Foreskin keratinocyte (primary cell): ENCODE measurements at places on chromosomes 12 and 14.

DNA sequence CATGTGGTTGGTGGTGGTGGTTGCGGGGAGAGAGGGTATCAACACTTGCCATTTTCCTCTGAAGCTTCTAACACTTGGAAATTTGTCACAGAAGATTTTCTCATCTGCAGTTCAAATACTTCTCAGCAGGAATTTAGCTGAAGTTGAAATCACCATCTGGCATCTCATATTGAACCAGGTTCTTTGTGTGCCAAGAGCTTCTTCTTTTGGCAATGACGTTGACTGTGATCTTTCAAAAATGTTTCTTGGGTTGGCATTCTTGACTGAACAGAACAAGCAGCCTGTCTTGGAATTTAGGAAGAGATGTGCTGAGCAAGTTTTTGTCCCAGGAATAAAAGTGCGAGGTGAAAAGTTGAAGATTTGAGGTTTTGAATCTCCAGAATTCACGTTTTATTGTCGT, 8.7 kb upstream of the NIN start:
- no peak for DNase-seq

DNA sequence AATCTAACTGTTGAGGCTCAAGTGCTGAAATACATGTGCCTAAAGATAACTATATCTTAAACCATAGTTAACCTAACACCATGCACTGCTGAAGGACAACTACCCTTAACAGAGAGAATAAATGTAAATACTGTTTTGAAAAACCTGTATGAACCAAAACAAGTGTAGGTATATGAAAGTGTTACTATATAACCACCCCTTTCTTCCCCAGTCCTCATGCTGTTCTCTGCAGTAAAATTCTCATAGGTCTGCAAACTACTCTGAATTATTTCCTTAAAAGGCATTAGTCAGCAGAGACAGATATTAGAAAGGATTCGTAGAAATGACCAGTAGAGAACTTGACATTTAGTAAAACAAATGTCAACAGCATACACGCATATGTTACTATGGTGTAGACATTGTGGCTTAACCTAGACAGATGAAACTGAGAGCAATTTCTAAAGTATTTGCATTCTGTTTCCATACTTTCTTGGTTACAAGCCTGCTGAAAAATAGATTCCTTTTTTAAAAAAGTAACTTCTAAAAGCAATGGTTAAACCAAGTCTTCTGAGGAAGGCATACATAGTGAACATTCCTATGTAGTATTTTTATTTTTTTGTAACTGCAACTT, 13.9 kb downstream of the CSRP2 start:
- DNase-seq: no peak

DNA sequence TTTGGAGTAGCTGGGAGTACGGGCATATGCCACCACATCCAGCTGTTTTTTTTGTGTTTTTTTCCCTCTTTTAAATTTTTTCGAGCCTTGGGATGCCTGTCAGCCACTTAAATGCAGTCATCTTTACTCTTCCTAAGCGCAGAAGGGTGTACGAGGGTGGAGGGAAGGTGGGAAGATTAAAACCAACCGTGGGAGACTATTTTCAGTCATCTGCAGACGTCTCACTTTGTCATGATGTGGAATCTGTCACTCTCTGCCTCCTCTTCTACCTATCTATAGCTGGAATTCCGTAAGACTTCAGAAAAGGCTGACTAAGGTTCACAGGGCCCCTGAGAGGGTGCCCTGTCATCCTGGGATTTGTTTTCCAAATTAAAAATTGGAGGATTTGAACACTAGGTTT, 105.3 kb downstream of the SAMD4A start:
- no peak for DNase-seq

DNA sequence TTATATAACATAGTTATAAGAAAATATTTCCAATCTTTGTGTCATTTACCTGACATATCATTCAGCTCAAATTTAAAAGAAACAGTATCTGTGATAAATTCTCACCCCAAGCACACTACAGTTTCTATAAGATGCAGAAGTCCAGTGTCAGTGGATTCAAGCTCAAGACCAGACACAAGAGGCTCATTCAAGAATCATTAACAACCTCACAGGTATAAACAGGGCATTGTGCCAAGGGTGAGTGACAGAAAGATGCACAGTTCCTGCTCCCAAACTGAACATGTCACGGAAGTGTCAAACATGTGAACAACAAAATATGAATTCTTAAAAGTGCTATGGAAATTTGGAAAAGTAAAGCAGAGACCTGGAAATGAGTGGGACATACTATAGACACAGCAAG, 12.8 kb downstream of the ATP2B1 start:
- no peak for DNase-seq

DNA sequence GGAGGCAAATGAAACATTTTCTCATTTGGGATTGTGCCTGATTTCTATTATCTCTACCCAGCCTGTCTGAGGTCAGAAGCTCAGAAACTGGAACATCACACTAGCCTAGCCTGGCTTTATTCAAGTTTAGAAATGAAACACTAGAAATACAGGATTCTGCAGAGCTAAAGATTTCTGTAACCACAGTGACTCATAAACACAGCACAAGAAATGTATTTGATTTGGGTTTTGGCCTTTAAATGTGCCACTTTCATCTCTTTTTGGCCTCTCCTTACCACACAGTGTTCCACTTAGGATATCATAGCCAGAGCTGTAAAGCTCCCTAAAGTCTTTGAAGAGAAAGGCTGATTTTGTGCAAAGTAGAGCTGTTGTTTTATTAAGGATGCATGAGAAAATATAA, 307.5 kb downstream of the EMP1 start:
- no peak for DNase-seq

GRCh38 chr12:6745741-6746525, 7.0 kb downstream of the MLF2 start:
- peak; percentile 50 for DNase-seq

GRCh38 chr12:58765653-58766512, 154.4 kb downstream of the LRIG3 start:
- no peak for DNase-seq

- DNase-seq: no peak
Measured at GRCh38 chr12:104656383-104656782, 199.6 kb downstream of the CHST11 start.

DNA sequence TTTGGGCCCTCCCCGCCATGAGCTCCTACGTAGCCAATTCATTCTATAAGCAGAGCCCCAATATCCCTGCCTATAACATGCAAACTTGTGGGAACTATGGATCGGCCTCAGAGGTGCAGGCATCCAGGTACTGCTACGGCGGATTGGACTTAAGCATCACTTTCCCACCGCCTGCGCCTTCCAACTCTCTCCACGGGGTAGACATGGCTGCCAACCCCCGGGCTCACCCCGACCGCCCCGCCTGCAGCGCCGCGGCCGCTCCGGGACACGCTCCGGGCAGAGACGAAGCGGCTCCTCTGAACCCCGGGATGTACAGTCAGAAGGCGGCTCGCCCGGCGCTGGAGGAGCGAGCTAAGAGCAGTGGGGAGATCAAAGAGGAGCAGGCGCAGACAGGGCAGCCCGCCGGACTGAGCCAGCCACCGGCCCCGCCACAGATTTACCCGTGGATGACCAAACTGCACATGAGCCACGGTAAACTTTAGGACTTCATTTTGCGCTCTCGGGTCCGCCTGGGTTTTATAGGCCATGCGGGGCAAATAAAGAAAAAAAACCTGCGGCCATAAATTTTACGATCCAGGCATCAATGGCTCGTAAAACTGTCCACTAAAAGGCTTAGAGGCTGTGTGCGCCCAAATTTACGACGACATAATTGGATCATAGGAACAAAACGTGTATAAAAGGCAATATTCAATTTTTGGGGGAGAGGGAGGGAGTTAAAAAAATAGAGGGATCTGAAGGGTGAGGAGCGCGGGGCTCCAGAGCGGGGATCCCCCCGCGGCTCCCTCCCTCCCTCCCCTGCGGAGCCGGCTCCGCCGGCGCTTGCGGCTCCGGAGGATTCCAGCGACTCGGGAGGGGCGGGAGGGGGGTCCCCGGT, 493 bp downstream of the HOXC5 start:
- peak; percentile 52 for DNase-seq

DNA sequence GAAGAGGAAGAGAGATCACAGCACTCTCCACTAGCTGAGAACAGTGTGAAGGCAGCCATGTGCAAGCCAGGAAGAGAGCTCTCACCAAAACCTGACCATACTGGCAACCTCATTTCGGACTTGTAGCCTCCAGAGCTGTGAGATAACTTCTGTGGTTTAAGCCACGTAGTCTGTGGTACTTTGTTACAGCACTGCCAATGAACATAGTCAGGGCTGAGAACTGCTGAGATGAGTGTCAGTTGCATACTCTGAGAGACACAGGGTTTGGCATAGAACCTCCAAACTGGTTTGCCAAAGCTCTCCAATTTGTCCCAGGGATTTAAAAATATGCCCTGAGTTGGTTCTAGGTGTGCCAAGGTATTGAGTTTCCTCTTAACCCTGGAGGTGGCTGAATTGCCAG, 218.6 kb downstream of the ATP23 start:
- no peak for DNase-seq

DNA sequence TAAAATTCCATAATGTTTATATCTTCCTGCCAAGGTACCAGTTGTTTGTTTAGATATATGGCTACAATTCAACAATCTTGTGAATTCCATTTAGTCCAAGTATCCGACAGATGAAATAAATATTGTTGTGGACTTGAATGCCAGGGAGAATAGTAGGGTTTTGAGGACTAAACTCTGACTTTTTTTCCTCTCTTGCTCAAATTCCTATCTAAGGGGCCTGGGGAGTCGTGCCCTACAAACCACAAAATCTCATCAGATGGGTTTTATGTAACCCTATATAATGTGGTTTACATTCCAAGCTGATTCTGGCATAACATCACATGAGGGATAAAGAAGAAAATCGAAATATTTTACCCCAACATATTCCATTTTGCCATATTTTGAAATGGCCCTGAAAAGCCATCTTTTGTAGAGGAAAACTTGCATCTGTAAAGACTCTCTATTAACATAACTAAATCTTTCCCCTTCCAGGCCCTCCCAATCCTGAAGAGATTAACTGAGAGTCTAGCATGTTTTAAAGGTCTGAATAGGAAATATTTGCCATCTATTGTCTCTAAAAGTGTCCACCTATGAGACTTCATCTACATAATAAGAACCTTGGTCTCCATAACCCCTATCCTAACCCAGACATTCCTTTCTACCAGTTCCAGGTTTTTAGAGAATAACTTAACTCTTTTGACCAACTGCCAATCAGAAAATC, 184.7 kb upstream of the KITLG start:
- no peak for DNase-seq

DNA sequence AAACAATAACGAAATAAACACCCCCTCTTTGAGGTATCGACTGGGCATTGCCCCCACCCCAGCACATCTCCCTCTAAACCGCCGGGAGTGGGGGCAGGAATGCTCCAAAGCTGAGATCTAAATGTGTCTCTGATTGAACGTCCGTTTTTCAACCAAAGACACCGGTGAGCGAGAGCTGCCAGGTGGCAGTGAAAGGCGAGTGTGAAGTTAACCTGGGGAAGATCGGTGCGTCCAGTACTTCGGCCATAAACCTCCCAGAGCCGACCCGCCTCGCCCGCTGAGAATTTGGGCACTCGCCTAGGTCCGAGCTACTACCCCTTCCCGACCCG, 625 bp downstream of the ANGEL1 start:
- DNase-seq: no peak

DNA sequence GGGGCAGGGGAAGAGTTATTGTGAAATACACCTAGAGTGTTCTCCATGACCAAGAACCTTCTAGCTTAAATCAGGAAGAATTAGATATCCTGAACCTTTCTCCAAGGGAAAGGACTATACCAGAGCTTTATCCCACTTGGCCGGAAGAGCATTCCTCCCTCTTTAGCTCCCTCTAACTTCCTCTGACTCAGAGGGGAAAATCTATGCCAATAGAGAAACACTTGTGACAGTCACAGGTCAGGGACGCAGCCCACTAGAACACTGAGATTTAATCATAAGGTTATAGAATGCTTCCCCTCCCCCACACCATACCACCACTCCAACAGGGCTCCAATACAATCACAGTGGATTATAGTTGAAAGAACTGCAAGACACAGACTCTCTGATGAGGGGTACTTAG, 55.4 kb upstream of the RFX4 start:
- no peak for DNase-seq

- DNase-seq: no peak
Measured at GRCh38 chr12:47033081-47033480, 46.3 kb upstream of the PCED1B start.

GRCh38 chr14:88195676-88196075, 127.4 kb downstream of the KCNK10 start:
- no peak for DNase-seq

DNA sequence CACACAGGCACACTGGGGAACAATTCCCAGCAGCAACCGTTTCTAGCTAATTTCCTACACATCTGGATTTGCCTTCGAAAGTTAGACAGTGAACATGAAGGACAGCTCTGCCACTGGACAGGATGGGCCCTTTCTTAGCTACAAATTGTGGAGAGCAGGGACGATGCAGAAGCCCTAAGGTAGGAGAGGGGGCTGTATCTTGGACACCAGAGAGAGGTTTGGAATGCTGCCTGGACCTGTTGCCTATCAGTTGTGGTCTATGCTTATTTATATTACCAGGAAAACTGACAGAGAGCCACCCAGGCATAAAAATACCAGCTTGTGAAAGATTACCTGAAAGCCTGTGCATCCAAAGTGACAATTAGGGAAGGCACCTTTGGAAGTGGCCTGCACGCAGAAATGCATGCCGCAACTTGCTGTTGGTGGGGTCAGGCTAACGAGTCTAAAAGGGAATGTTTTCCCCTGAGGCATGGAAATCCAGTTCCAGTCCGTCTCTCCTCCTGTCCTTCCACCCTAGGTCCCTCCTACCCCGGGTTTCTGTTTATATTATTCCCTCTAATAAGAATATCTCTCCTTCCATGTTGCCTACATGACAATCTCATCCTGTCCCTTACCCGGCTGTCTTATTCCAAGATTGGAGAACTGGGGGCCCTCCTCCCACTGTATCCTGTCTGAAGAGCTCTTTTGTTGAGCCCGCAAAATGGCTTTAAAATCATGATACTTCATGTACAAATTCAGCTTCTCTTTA, 60.2 kb downstream of the MDM2 start:
- DNase-seq: peak; percentile 25

DNA sequence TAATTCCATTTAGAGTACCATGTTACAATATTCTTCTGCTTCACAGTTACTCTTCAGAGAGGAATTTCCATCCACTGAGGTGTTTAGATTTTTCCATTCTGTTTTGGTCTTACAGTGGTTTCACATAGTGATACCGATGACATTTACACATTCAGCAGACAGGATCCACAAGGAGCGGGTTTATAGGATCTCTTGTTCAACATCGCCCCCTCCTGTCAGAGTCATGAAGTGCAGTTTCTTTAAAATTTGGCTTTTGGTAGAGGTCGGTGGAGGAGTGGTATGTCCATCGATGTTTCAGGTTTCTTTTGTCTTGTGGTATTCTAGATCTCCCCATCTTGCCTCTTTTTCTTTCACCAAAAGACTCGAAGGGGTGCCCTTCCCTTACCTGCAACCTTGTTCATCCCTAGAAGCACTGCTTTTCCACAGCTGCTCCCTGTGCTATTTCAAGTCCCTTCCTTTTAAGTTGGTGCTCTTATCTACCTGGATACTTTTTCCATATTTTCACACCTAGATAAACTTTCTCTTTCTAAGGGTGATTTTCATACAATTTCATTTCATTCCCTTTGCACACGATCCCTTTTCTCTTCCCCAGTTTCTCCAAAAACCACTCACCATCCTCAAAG, 181.3 kb downstream of the ITPR2 start:
- no peak for DNase-seq

- no peak for DNase-seq
Measured at GRCh38 chr14:85959063-85959462, 429.1 kb downstream of the FLRT2 start.
